Activated T-helper 2 cell treated with anti-CD3 and anti-CD28 coated beads, Interferon-gamma antibody, Interleukin-2, Interleukin-4, amounts not matched to agents 10 μg/mL and 5 μg/mL and 100 μg/mL, durations not matched to agents 14 hours and 24 hours and 36 hours (primary cell): ENCODE measurements at places on chromosomes 12 and 14. TPM values are rescaled to one million over a fixed set of nuclear protein-coding genes. Genes with fewer than 3 reads are reported as not detected.

DNA sequence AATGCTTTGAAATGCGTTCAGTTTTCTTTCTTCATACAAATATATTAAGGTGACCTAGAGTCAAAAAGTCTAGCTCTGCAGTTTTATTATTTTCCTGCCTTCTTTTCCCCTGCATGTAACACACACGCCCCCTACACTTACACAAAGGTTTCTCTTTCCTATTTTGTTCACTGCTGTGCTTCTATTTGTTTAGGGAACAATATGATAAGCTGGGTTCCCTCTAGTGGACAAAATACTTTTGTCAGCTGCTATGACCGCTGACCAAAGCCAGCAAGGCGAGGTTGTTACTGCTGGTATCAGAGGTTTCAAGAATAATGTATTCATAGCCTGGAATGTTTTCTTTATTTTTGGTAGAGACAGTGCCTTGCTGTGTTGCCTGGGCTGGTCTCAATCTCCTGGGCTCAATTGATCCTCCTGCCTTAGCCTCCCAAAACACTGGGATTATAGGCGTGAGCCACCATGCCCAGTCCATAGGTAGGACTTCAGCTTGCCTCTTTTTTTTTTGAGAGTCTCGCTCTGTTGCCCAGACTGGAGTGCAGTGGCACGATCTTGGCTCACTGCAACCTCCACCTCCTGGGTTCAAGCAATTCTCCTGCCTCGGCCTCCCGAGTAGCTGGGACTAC is 33.4 kb downstream of the FNTB start:
- DNase-seq: no peak

DNA sequence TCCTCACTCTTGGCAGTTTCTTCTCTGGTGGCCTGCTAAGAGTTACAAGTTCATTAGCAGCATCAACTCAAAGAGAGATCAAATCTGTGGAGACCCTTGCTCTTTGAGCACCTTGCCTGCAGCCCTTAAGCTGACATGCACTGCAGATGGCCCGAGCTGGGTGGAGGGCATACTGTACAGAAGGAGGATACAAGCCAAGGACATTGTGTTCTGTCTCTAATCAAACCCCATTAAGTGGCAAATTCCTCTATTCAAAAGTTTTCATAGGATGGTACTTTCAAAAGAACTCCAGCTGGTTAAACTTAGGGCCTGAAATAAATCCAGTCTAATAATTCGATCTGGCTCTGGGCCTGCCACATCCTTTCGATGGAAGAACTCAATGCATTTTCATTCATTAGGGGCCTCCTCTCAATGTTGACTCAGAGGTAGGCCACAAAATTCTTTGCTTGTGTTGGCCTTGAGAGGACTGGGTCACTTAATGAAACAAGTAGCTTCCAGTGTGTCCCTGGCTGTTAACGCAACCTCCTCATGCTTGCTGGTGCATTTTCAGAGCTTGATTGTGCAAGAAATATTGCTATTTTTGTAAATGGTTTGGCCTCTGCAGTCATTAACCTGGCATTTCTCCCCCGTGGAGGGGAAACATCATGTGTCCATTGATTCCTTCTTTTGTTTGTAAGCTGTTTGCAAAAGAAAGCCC is 318.2 kb downstream of the NUAK1 start:
- no peak for DNase-seq

GRCh38 chr12:42804928-42805327 is 215.4 kb upstream of the PRICKLE1 start:
- DNase-seq: no peak

DNA sequence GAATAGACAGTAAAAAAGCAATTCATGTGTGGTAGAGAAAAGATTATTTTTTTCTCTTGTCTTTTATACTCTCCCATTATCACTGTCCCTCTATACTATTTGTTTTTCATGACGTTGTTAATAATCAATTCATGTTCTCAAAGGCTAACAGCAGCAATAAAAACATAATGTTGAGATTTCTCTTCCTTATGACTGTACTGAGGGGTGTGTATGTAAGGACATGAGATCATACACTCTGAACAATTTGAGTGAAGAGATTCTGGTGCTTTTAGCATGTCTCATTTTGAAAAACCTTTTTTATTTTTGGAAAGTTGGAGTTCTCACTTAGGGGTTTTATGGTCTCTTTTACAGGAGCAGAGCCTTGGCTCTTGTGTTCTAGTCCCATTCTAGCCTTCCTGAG is 3.8 kb upstream of the TSPAN8 start:
- no peak for DNase-seq

- no peak for DNase-seq
Measured at GRCh38 chr14:76329951-76330350, 46.0 kb upstream of the ESRRB start.

- DNase-seq: no peak
Measured at GRCh38 chr14:33851366-33851765, 99.5 kb downstream of the EGLN3 start.

GRCh38 chr14:95480109-95480886 is 36.2 kb downstream of the SYNE3 start:
- no peak for DNase-seq

DNA sequence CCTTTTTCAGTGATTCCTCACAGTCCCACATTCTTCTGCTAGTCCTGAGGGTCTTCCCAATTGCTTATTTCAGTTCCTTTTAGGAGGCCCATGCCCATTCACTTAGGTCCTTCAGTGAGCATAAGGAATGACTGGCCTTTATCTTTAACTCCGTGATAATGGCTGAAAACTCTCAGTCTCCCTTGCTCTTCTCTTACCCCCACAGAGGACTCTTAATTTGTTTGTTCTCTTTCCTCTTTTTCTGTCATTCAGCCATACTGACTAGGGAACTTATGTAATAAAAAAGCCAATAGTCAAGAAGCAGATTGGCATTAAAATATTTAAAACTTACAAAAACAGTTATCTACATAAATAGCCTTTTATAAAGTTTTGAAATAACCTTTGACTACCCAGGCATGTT is 17.1 kb upstream of the VDR start:
- no peak for DNase-seq

- no peak for DNase-seq
Measured at GRCh38 chr14:89340200-89341181, 76.5 kb downstream of the FOXN3 start.

DNA sequence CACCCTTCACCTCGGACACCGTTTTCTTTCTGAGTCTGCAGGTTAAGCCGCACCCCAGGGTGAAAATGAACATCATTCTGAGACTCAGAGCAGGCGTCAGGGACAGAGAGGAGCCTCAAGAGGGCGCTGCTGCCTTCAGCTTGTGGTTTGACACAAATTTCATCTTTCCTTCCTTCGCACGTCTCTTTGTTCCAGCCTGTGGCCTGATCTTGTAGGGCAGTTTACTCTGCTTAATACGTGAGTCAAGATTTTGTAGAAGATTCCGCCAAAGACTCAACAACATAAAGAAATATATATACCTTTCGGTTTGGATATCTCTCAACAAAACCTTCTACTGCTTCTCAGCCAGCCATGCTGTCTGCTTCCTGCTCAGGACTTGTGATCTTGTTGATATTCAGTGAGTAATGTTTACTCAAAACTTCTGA is 329.3 kb upstream of the OR4E1 start:
- DNase-seq: peak; percentile 66

DNA sequence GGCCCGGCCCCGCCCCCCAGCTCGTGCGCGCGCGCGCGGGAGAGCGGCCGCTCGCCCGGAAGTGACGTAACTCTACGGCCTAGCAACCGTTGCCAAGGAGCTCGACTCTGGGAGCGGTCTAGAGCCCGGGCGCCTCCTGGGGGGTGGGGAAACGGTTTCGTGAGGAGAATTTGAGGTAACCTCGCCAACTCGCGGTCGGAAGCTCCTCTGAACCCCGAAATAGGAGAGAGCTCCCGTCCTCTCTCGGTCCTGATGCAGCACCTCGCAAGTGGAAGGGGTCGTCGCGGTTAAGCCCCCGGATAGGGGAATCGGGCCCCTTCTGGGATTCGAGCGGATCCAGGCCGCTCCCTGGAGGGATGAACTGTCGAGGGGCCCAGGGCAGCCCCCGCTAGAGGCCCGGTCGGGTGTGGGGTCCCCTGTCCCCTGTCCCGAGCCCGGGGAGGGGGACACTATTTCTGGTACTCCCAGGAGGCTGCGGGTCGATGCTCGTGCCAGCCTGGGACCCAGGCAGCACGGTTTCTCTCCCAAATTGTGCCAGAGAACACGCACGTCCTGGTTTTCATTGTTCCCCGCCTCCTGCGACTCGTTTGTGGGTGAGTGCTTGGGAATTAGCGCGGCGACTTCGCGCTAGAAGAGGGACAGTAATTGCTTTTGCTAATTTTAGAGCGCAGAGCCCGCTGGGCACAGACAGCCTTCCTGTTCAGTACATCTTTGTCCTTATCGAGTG is at the start of gene IFT81:
TSS of gene IFT81 (plus strand) at position 89 of the 727 bp plus-strand sequence. CDS start 3,024 bp downstream, outside the sequence.
- peak; percentile 91 for DNase-seq

GRCh38 chr14:78028471-78028870 is 141.7 kb upstream of the NRXN3 start:
- DNase-seq: no peak

Gene PPP4R4
- 1.2 and 1.8 TPM in 2 replicates for total RNA-seq

Gene OAS1
- 17.7 and 17.8 TPM in 2 replicates for total RNA-seq

Gene PLEKHG3
- 1.0 and 1.9 TPM in 2 replicates for total RNA-seq

Gene FGD4
- total RNA-seq: 1.4 and 1.7 TPM in 2 replicates

Gene BMP4
- not detected in 2 replicates for total RNA-seq

Gene SPX
- total RNA-seq: 1.1 and 1.6 TPM in 2 replicates
